ENCODE measurements at places on chromosomes 6 and 20.
A peak's percentile ranks its signal among the peaks of the same experiment; 100 is the strongest.

- peak; percentile 7 for DNase-seq
These were observed 40.4 kb downstream of the TTI1 start for GRCh38 chr20:37992802-37993409.

- no peak for DNase-seq
These were observed 603.4 kb downstream of the MMUT start for GRCh38 chr6:48859562-48860123.

GRCh38 chr6:144104898-144105487 is 9.6 kb upstream of the SF3B5 start:
- DNase-seq: peak; percentile 85

- DNase-seq: no peak
These were observed 25.0 kb upstream of the FAM217A start for GRCh38 chr6:4103929-4104328.

DNA sequence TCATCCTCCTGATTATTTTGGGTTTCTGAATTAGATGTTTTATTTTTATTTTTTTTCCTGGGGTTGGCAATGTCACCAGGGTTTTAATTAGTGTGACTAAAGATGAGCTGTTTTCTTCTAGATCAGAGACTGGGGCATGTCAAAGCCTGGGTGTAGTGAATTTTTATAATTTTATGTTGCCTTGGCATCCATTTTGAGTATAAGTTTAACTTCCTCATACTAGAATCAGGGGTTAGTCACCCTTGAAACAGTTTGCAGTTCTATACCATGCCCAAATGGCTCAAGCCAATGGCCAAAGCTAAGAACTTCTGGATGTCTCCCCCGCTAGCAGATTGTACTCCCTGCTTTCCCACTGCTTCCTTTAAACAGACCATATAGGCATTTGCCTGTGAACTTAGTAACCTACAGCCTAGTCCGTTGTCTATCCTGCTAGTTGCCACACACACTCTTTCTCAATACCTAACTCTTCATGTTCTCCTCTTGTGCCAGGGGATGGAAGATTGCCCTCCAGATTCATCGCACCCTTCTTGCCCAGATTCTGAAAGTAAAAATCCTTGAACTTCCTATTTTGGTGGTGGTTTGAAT is 54.5 kb downstream of the KIAA0408 start:
- DNase-seq: no peak

GRCh38 chr6:34094474-34095135 is 51.3 kb downstream of the GRM4 start:
- no peak for DNase-seq

DNA sequence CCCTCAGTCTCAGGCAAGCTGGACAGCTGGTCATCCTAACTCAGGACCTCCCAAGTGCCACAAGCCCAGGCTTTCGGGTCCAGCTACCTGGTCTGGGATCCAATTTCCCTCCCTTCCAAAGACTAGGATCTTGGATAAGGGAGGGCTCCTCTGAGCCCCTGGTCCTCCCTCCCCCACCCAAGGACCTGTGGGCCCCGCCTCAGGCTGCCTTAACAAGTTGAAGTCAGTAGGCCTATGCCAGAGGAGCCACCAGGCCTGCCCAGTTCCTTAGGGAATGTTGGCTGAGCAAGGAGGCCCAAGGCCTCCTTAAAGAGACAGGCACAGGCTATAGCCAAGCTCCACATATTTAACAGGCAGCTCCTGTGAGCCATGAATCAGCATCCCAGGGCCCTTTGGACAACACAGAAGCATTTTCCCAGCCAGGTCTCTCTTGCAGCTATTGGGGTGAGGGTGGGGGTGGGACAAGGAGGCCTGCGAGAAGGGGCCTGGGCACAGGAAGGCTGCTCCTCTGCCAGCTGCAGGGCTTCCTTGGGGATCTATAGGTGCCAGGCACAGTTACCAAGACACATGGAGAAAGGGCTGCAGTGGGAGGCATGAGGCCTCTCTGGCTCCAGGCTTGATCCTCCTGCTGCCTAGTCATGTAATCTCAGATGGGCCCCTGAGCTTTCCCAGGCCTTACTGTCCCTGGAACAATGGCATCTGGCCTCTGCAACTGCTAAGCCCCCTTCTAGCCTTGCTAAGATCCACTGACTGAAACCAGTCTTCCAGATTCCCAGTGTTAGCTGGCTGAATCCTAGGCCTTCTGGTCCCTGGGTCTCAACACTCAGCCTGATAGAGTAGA is 27.4 kb upstream of the NOL4L start:
- DNase-seq: no peak

DNA sequence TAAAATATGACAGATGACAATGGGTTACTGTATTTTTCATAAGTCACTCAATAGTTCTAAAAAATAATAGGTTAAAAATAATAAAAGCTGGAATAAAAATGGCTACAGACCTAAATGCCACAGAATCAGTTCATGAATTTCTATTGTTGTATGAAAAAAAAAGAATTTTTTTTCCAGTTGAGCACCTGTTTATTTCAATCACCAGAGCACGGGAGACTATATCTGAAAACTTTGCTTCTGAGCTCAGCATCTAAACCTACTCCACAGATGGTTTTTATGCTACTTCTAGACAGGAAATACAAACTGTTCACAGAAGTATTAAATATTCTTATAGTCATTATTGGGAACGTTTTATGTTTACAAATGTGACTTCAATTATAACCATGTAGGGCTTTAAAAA is 50.4 kb downstream of the HMGN3 start:
- DNase-seq: no peak

GRCh38 chr20:20051767-20052073 is 546 bp downstream of the CRNKL1 start:
- DNase-seq: no peak

DNA sequence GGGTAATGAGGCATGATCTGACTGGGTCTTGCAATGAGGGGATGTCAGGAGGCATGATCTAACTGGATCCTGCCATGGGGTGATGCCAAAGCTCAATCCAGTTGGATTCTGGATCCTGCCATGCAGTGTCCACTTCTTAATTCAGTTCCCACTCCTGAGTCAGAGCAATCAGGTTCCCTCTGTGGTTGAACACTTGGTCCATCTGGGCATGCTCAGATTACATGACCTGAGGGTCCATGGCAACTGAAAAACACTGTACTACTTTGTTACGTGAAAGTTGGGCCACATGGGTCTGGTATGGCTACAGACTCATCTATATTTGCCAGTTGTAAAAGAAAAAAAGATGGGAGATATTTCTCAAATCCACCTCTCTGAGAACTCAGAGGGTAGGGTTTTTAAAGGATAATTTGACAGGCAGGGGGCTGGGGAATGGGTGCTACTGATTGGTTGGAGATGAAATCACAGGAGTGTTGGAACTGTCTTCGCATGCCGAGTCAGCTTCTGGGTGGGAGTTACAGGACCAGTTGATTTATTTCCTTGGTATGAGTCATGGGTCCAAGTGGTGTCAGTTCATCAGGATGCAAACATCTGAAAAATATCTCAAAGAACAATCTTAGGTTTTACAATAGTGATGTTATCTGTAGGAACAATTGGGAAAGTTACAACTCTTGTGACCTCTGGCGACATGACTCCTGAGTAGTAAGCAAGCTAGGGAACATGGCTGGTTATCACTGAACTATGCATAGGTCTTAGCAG is 21.6 kb downstream of the C6orf163 start:
- no peak for DNase-seq

- no peak for DNase-seq
These were observed 83.4 kb downstream of the TXNDC5 start for GRCh38 chr6:7827142-7827541.

GRCh38 chr20:62029296-62029695 is 36.4 kb downstream of the TAF4 start:
- DNase-seq: no peak

GRCh38 chr6:53335224-53335994 is 13.3 kb downstream of the ELOVL5 start:
- peak; percentile 78 for DNase-seq

- DNase-seq: no peak
These were observed 158.4 kb downstream of the MYO6 start for GRCh38 chr6:75907444-75907843.

GRCh38 chr20:11270566-11270965 is 596.8 kb upstream of the JAG1 start:
- no peak for DNase-seq

DNA sequence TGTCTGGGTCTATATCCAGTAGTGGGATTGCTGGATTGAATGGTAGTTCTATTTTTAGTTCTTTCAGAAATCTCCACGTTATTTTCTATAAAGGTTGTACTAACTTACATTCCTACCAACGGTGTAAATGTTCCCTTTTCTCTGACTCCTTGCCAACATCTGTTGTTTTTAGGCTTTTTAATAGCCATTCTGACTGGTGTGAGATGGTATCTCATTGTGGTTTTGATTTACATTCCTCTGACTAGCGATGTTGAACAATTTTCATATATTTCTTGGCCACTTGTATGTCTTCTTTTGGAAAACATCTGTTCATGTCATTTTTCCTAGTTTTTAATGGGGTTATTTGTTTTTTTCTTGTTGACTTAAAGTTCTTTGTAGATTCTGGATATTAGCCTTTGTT is 99.3 kb downstream of the BMP2 start:
- DNase-seq: no peak

DNA sequence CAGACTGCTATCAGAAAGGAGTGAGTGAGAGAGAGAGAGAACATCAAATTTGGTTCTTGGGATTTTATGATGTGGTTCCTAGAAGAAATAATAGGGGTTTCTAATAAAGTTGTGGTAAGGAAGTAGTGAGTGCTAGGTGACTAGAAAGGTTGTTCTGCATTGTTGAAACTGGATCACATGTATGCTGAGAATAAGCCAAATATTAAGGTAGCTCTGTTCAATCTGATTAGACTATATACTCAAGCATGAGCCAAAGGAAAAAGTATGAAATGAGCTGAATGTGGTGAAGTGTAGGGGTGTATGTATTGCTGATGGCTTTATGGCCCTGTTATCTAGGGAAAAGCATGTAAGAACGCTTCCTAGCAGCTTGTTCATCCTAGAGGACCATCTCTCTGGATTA is 63.0 kb upstream of the IMPG1 start:
- no peak for DNase-seq

GRCh38 chr6:125558241-125558843 is 191.1 kb upstream of the HEY2 start:
- DNase-seq: no peak

DNA sequence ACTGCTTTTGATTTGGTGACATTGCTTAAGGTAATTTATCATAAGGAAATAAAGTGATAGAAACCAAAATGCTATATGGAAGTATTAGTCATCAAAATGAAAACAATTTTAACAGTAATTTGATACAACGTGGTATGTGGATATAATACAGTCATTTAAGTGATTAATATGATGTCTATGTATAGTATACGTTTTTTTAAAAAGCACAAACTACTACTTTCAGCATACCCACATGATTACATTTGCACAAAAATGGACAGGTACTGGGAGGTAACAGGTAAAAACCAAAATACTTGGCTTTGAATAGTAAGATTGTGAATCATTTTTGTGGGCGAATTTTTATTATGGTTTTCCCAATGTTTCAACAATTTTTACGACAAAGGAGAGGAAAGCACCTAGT is 97.6 kb downstream of the OGFRL1 start:
- DNase-seq: no peak

- no peak for DNase-seq
These were observed 181.8 kb downstream of the HIVEP2 start for GRCh38 chr6:142763205-142763604.

DNA sequence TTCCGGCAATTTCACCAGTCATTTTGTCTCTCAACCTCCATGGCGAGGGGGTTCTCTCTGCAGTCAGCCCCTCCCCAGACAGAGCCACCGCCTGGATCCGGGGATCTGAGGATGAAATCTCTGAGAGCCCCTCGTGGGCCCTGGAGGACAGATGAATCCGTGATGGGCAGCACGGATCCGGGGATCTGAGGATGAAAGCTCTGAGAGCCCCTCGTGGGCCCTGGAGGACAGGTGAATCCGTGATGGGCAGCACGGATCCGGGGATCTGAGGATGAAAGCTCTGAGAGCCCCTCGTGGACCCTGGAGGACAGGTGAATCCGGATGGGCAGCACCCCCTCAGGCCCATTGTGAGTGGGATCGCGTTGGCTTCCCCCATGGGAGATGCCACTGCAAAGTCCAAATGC is 106.5 kb downstream of the DACT2 start:
- no peak for DNase-seq

- no peak for DNase-seq
These were observed 16.8 kb downstream of the BCL2L1 start for GRCh38 chr20:31705598-31706597.

DNA sequence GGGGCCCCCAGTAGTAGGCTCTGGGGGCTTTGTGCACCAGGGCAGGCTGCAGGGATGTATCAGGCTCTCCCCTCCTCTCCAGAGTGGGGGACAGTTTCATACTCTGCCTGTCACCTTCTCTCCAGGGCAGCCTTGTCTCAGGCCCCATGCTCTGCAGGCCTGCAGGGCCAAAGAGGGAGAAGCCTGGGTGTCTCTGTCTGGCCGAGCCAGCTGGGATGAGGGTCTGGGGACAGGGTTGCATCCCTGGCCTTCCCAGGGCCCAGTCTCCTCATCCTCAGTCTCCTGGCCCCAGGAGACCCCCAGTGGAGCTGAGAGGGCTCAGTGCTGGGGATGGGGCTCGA is 14.8 kb upstream of the IP6K3 start:
- DNase-seq: no peak

- no peak for DNase-seq
These were observed 168.7 kb upstream of the LRFN2 start for GRCh38 chr6:40755749-40756452.

DNA sequence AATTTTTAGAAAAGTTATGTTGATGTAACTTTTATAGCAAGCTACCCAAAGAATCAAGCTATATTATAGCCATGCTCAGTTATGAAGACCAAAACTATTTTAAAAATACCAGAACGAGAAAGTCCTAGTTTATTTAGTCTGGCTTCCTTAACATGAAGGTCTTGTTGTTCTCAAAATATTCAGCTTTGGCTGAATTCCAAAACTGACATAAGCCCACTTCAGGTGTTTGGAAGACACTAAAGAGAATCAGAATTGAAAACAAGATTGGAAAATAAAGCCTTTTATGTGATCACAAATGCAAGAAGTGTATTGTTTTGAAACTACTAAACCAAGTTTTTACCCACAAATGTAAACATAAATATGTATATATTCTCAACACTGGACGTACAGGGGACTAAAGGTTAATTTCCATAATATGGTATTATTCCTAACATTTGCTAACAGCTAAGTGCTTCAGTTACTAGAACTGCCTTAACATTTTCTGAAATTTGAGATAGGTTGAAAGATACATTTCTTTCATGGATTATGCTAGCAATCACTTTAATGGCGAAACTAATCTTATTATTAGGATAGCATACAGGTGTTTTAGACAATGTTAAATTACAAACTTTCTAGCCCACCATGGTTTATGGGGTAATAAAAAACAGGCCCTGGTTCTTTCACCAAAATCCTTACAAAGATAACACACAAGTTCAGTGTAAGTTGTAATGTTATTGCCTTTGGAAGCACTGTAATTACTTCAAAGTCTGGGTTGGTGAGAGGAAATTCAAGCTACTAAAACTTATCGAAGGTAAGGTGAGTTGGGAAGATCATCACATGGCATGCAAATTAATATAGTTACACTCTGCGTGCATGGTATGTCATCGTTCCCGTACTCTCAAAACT is 1.6 kb downstream of the MAP3K5 start:
- no peak for DNase-seq

DNA sequence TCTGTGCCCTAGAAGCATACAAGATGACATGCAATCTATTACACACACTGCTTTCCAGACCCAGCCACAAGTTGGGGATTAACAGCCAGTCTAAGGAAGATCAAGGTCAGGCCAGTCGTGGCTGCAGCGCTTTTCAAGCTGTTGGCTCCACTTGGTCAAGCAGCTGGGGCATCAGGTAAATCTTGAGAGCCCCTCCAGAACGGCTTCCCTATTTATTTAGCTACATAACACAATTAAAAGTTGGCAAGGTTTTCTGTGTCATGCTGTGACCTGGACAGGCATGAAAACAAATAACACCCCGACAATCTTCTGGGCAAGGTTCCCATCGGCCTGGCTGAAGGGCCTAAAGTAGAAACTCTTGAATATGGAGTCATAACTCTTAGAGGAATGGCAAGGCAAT is 524.3 kb downstream of the PRKN start:
- no peak for DNase-seq
